ENCODE measurements at places on chromosomes 12 and 14.

- no peak for DNase-seq
Measured at GRCh38 chr14:80465546-80466220, 254.4 kb upstream of the DIO2 start.

DNA sequence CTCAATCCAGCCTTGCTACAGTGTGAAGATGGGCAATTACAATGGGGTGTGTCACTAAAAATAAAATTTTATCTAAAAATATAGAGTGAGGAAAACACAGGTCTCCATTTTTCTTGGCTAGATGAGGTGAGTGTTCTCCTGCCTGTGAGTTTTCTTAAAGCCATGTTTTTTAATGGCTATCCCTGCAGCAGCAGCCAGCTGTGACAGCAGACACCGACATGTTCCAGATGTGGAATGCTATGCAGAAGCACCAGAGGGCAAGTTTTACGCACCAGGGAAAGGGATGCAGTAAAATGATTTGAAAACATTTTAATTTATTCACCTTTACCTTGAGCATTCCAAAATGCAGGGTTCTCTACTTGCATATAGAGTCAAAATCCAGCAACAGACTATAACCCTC, 577.0 kb upstream of the STXBP6 start:
- no peak for DNase-seq

DNA sequence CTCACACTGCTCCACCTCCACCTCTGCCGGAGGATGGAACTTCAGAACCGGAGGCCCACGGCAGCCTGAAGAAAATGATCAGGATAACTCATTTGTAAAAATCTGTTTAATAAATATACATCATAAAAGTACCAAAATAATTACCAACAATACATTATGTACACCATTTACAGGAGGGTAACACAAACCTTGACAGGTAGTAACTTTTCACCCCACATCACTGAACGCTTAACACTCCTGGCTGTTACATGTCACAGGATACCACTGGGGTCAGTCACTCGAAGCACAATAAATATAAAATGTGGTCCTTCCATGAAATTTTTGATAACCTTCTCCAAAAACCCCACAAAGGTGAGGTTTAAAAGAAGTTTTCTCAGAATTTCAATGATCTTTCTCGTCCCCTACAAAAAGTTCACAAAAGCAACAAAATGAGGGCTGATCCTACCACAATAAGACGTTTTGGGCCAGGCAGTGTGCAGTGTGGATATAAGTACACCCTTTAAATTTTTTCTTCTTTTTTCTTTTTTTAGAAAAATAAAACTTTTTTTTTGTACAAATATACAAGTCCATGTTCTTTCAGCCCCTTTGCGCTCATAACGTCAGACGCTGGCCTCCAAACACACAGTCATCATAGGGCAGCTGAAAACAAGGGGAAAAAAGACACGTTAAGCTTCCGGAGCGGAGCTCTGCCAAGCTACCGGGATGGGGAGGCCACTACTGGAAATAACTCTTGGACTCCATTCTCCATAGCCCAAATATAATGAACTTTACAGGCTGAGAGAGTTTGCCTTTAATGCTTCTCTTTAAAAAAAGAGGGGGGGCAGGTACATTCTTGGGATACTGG, 2.9 kb downstream of the NFKBIA start:
- DNase-seq = no peak

DNA sequence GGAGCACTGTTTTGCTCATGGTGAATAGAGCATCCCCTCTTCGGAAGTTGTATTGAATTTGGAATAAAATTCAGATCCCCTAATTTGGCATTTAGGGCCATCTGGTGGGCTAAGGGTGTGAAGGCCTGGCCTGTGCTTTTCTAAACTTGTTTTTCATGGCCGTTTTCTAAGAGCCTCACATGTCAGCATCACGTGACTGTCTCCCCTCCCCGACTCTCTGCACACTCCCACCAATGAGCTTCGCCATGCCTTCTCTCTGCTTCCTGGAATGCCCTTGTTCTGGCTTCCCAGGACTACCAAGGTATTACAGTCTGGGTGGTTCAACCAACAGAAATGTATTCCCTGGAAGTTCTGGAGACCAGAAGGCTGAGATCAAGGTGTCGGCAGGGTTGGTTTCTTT, 85.3 kb downstream of the PRIMA1 start:
- no peak for DNase-seq

- no peak for DNase-seq
Measured at GRCh38 chr14:43172899-43173548, 1334.1 kb downstream of the FSCB start.

GRCh38 chr12:904010-904414, 45.5 kb downstream of the RAD52 start:
- no peak for DNase-seq

- no peak for DNase-seq
Measured at GRCh38 chr12:108641446-108642268, 8.0 kb upstream of the SELPLG start.

GRCh38 chr12:76275511-76276093, 72.6 kb downstream of the BBS10 start:
- DNase-seq = no peak

DNA sequence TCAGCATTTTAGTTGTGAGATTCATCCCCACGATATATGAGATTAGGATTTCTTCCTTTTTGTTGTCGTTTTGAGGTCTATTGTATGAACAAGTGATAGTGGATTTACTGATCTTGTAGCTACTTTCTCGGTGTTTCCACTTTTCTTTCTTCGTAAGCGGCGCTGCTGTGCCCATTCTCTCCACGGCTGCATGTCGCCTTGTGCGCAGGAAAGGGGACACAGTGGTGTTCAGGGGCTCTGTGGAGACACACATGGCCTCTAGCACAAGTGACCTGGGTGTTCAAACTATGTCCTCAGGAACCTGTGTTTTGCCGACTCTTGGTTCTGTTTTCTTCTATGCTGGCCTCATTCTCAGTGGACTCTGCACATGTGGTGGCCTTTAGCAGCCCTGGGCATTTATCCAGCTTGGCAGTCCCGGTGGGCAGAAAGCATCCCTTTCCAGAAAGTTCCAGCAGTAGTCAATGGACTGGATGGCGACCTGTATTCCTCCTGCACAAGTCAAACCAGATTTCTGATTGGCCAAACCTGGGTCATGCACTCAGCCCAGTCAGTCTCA, 18.7 kb downstream of the CKAP4 start:
- DNase-seq = no peak

DNA sequence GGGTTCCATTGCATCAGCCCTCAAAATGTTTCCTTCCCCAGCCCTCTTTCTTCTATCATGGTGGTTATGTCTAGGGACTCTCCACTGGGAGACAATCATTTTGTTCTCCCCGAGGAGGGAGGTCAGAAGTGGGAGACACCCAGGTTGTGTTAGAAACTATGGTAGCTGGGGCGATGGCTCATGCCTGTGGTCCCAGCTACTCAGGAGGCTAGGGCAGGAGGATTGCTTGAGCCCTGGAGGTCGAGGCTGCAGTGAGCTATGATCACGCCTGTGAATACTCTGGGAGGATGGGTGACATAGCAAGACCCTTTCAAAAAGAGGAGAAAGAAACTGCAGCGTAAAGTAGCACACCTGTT, 13.0 kb upstream of the LRRC23 start:
- DNase-seq = no peak

GRCh38 chr14:75418850-75419768, 8.7 kb upstream of the JDP2 start:
- DNase-seq = no peak

GRCh38 chr14:58428118-58428683, 682 bp downstream of the KIAA0586 start:
- no peak for DNase-seq

Data from H54 (cell line).